ENCODE measurements at places on chromosomes 5 and 9.

DNA sequence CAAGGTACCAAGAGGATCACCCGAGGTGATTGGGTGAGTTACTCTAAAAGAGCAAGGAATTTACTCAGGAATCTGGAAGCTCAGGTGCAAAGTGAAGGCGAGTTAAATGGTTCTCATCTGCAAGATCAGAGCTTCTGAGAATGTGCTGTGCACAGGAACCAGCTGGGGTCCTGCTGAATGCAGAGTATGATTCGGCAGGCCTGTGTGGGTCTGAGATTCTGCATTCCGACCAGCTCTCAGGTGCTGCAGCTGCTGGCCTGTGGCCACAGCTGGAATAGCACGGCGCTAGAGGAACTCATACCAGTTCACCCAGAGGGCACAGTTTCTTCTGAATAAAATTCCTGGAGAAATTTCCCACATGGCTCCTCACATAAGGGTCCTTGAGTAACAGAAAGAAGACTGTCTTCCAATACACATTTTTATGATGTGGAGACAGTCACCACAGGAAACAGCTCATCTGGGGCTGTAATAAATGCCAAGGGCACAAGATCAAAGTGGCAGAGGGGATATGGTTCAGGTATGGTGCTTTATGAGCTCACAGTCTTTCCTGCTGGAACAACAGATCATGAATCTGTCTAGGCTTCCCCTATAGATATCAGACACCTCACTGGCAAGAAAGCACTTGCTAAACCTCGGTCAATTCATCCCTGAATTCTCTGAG, 83.9 kb downstream of the PTPN3 start:
- DNase-seq = no peak

- DNase-seq = peak; percentile 44
These were observed 218.3 kb upstream of the GLRA1 start for GRCh38 chr5:152142840-152143469.

- no peak for DNase-seq
These were observed 129.3 kb upstream of the LPCAT1 start for GRCh38 chr5:1652873-1653697.

GRCh38 chr9:87889065-87889881, 6.6 kb downstream of the SPATA31E1 start:
- no peak for DNase-seq

DNA sequence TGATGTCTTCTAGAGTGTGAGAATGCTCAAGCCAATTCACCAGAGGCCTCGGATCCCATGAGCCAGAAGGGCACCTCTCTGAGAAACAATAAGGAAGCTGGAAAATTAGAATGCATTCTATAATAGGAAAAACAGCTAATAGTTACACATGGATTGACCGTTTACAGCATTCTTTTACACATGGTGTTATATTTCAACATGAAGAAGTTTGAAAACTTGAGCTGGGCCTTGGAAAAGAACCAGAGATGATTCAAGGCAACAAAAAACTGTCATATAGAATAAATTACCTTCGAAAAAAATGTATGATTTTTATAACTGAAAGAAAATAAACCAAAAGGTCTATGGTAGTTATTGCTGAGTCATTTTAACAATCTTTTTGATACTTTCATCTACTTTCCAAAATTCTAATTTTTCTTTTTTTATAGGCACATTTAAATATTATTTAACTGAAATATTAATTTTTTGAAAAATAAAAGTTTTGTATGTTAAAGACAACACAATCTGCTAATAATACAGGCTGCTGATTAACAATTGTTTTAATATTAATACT, 6.2 kb downstream of the SH3TC2 start:
- no peak for DNase-seq

DNA sequence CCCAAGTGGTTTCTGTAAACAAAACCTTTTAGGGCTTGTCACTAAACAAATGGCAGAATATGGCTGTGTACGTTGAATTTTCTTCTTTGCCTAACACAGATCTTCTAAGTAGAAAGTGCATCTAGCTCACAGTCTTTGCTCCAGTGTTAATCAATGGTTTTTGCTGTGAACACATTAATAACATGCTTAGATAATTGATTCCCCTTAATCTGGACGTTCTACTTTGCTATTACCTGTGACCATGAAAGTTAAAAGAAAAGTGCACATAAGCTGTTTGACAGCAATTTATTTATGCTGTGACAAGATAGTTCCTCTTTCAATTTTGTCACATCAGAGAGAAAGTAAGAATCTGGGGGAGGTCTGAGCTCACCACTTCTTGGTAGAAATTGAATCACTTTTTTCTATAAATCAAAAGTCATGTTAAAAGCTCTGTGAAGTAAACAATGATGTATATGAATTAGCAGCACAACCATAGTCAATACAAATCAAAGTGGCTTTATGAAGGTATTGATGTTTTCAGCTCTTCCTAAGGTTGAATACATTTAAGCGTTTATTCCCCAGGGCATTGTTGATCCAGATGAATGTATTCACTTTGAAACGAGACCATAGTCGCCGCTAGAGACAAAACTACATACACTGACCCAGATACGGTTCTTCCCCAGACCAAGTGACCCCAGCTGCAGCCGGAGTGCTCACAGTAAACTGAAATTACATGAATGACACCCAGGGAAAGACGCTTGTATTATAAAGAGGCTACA, 174.6 kb upstream of the ZNF608 start:
- no peak for DNase-seq

DNA sequence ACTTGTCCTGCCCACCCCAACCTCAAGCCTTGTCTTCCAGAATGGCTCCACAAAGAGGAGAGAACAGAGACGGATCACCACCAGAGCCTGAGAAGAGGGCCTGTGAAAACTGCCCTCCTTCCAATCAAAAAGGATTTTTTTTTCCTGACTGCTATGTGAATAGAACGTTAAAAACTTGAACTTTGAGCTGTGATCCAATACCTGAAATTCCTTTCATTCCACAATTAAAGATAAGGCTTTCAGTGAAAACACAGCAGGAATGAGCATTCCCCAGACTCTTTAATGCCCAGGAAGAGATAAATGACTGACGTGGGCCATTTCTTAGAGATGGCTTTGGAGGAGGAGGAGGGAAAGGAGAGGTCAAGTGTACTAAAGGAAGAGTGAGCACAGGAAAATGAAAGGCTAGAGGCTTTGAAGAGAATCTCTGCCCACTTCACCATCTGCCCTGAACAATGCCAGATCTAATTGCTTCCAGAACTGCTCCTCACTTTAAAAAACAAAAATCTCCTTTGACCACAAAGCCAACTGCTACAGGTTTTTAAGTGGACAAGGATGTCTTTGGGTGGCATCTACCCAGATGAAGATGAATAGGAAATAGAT, 177.9 kb upstream of the MAP3K1 start:
- DNase-seq = no peak

DNA sequence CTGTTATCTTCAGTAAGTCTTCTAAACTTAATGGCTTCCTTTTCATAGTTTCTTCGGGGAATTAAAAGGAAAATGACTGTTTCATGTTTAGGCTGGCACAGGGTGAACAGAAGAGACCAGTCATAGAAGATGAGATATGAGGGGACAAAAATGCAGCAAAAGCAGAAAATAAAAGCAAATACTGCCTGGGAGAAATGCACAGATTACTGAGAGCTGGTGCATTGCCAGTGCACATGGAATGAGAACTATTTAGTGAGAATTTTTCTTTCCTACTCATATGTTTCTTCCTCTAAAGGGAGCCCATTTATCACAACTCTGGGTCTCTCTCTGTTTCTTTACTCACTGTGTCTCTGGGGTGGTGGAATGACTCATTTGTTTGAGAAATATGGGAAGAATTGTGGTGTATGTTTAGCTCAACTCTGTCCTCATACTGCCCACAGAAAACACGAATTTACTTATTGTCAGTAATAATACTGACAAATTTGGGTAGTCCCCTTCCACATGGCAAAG, 25.9 kb upstream of the ANKRD55 start:
- no peak for DNase-seq

DNA sequence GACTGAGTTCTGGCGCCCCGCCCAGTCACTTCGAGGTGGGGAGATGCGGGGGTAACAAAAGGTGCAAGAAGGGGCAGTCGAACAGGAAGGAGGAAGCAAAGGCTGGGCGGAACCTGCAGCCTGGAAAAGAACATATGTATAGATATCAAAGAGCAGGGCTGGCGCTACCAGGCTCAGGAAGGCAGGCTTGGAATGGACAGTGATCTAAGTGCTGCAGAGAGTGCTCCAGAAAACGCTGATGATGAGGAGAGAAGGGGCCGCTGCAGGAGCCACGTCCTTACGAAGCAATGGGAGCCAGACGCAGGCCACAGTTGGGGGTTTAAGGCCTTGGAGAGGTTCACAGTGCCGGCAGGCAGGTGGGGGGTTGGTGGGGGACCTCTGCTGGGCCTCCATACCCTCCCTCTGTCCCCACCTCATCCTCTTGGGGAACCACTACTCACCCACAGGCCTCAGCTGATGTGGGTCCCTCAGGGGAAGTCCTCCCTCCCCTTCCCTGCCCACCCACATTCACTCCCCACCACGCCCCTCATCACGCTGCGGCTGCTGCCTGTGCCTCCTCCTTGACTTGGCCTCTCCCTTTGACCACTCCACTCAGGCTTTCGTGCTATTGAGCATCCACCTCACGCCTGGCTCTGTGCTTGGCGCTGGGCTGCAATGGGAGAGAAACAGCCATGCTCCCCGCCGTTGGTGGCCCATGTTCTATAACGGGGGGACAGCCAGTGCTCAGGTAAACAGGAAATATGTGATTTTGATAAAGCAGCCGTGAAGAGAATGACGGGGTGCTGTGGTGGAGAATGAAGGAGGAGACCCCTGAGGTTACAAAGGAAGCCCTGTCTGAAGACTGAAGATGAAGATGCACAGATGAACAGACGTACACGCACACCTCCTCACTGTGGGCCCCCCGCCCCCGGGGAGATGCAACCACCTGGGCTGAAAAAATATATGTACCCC, 40.5 kb upstream of the RPL26L1 start:
- no peak for DNase-seq

- DNase-seq = no peak
These were observed 52.3 kb downstream of the ARHGEF28 start for GRCh38 chr5:73678322-73678740.

GRCh38 chr5:67081261-67081660, 115.3 kb downstream of the CD180 start:
- DNase-seq = no peak

- no peak for DNase-seq
These were observed 980 bp downstream of the COL5A1 start for GRCh38 chr9:134642385-134643181.

- DNase-seq = peak; percentile 57
These were observed 50.5 kb upstream of the EXOC3 start for GRCh38 chr5:392431-392988.

DNA sequence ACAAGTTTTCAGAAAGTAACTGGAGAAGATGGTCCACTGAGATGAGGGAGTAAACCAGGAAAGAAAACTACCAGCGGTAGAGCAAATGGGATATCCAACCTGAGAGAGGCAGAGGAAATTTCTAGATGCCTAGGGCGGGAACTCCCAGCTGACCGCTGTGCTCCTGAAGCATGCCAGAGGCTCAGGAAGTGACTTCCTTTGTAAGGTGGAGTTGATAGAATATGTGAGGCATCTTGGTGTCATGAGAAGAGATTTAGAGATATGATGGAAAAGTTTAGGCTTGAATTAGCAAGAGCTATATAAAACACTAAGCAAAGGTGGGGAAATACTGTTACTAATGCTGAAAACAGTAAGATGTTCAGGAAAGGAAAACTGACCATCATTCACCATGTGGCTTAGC, 124.1 kb downstream of the C9orf152 start:
- DNase-seq = no peak

- DNase-seq = no peak
These were observed 293.3 kb downstream of the MAN2A1 start for GRCh38 chr5:109982966-109983534.

DNA sequence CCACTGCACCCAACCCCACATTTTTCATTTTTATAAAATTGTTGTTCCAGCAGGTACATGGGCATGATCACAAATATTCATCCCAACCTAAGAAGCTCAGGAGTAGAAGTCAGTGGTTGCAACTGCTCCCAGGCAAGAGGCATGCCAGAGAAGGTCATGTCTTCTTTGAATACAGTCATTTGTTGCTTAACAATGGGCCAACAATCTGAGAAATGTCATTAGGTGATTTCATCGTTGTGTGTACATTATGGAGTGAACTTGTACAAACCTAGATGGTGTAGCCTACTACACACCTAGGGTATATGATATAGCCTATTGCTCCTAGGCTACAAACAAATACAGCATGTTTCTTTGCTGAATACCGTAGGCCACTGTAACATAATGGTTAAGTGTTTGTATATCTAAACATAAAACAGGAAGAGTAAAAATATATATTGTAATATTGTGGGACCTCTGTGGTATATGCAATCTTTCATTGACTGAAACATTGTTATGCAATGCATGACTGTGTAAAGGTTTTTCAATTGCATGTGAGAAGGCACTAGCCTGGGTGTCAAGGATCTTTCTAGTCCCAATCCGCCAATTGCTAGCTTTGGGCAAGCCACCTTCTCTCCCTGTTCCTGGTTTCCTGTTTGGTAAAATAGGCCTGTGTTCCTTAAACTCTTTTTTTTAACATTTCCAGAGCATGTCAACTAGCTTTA, 27.6 kb downstream of the ATP10B start:
- no peak for DNase-seq

GRCh38 chr5:67299231-67299735, 102.7 kb upstream of the CD180 start:
- no peak for DNase-seq

- DNase-seq = no peak
These were observed 242.2 kb downstream of the FER start for GRCh38 chr5:108989761-108990392.

DNA sequence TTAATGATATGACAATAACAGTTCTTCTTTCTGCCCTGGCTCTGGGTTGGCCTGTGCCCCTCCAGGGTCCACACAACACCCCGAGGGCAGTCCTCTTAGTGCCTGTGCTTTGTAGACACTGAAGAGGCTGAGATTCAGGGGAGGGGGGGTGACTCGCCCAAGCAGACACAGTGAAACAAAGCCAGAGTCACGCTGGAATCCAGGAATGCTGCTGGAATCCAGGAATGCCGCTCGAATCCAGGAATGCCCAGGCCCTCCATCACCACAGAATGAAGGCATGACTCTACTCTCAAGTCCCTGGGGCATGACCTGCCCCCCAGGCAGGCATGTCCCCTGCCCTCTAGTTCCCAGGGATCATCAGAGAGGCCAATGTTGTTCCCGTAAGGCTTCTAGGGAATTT, 73.1 kb downstream of the LRSAM1 start:
- DNase-seq = no peak

DNA sequence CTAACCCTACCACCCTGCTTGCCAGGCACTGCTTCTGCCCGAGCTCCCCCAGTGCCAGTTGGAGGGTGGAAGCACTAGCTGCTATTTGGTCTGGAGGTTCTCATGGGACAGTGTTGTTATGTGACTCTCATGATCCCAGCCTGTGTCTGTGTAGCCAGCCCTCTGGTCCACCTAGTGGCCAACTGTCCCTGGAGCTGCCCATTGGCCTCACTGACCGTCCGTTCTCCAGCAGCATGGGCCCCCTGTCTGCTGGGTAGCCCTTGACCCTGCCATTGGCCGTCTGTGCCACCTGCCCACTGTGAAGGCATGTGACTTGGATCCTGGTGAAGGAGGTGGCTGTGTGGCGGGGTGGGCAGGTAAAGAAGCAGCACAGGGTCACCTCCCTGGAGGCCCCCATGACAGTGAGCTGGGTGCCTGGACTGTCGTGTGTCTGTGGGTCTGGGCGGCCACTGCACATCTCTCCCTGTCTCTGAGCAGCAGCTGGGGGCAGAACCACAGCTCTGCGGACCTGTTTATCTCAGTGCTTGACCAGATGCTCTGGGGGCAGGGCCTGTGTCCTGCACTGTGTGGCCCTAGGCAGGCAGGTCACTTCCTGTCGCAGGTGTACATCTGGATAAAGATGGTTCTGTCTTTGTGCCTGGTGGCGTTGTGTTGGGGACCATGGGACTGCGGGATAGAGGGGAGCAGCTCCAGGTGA, 11.4 kb downstream of the PHF2 start:
- DNase-seq = no peak

GRCh38 chr9:112120439-112120925, 54.6 kb downstream of the SUSD1 start:
- DNase-seq = no peak
